GM04503 (cell line): ENCODE measurements at places on chromosomes 5 and 9.

- DNase-seq = no peak
Observed at GRCh38 chr9:30673132-30673531, 1711.3 kb upstream of the ACO1 start.

DNA sequence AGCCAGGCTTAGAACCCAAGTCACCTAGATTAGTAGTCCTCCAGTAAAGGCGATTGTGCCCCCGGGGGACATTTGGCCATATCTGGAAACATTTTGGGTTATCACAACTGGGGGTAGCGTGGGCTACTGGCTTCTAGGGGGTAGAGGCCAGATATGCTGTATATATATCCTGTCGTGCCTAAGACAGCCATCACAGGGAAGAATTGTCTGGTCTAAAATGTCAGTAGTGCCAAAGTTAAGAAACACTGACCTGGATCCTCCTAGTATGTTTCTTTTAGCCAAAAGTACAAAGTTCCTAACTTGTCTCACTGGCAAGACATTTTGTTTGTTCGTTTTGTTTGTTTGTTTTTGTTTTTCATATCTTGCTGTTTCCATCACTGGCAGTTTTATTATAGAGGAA is 13.8 kb downstream of the RABEPK start:
- DNase-seq = no peak

GRCh38 chr5:12947379-12947778 is 997.1 kb downstream of the DNAH5 start:
- no peak for DNase-seq

DNA sequence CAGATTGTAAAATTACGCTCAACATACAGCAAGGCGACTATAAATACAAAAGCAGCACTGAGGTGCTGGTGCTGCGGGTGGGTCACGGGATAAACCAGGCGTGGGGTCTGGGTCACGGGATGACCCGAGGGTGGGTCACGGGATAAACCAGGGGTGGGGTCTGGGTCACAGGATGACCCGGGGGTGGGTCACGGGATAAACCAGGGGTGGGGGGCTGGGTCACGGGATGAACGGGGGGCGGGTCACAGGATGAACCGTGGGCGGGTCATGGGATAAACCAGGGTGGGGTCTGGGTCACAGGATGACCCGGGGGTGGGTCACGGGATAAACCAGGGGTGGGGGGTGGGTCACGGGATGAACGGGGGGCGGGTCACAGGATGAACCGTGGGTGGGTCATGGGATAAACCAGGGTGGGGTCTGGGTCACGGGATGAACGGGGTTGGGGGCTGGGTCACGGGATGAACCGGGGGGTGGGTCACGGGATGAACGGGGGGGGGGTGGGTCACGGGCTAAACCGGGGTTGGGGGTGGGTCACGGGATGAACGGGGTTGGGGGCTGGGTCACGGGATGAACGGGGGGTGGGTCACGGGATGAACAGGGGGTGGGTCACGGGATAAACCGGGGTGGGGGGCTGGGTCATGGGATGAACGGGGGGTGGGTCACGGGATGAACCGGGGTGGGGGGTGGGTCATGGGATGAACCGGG is 30.2 kb upstream of the SLC9A3 start:
- DNase-seq = no peak

- no peak for DNase-seq
Observed at GRCh38 chr5:127957183-127957582, 126.4 kb upstream of the SLC12A2 start.

DNA sequence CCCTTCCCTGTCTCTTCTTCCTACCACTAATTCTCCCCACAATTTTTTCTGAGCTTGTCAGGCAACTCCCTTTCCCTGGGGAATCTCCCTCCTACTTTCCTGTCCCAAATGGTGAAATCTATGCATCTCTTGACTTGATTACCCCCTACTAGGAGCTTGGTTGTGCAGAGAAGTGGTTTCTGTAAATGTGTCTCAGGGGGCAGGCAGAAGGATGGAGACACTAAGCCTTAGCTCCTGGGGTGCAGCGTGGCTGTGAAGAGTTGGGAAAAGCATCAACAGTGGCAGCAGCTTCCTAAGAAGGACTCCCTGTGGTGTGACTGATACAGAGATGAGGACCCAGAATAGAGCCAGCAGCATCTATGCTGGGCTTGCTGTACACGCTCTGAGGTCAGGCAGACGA is 62.3 kb downstream of the NRG2 start:
- no peak for DNase-seq

- DNase-seq = no peak
Observed at GRCh38 chr5:132747616-132748440, 602 bp downstream of the CCNI2 start.

DNA sequence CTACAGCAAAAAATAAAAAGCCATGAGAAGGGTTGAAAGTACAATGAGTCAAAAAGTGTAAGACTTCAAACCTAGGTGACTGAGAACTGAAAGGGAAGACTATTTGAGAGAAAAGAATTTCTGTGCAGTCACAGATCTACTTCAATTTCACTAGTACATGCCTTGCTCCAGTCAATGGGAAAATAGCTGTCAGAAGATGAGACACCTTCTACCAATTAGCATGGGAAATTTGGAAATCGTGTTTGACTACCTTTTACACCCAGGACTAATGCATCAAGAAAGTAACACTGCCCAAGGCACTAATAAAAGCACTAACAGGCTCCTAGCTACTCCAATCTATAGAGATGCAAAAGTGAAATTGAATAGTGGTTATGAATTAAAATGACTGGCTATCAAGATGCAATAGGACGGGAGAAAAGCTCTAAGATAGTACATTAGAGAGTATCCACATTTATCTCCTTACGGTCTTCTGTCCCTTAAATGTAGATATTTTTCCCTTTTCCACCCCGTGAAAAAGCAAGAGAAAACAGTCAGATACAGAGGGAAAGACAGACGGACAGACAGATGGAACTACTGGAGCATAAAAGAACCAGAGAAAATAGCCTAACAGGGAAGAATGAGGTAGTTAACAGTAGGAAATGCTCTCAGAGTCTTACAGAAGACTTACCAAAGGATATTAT is 15.2 kb downstream of the ERP44 start:
- no peak for DNase-seq
